ENCODE measurements at places on chromosomes 5 and 9. TPM values are rescaled to one million over a fixed set of nuclear protein-coding genes. Genes with fewer than 3 reads are reported as not detected.

PCDHGC4 gene
- 0.69 TPM for total RNA-seq

EGFLAM gene
- total RNA-seq = 22.4 TPM

GRCh38 chr9:83754383-83754977 lies 46.7 kb upstream of the UBQLN1 start:
- no peak for DNase-seq

GRCh38 chr5:14199902-14200301 lies 56.8 kb downstream of the TRIO start:
- DNase-seq = no peak
